ENCODE measurements at places on chromosomes 16 and 17.
A peak's percentile ranks its signal among the peaks of the same experiment; 100 is the strongest.

DNA sequence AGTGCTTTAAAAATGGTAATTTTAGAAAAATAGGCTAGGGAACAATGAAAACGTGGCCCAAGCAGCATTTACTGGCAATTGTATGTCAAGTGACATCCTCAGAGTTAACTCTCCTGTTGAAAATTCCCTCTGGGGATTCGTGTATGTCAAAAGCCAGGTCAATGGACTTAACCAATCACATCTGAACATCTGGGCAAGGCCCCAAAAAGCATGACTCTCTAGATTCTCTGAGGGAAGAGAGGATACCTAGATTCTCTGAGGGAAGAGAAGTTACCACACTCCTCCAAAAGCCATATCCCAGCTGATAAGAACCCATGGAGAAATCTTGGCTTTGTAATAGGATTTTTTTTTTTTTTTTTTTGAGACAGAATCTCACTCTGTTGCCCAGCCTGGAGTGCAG is 23.5 kb downstream of the NFE2L1 start:
- DNase-seq, result no peak

- DNase-seq, result no peak
Measured at GRCh38 chr17:16652252-16652651, 1.4 kb downstream of the ZNF624 start.

- DNase-seq, result peak; percentile 63
Measured at GRCh38 chr16:23784811-23785447, 30.1 kb downstream of the CHP2 start.

DNA sequence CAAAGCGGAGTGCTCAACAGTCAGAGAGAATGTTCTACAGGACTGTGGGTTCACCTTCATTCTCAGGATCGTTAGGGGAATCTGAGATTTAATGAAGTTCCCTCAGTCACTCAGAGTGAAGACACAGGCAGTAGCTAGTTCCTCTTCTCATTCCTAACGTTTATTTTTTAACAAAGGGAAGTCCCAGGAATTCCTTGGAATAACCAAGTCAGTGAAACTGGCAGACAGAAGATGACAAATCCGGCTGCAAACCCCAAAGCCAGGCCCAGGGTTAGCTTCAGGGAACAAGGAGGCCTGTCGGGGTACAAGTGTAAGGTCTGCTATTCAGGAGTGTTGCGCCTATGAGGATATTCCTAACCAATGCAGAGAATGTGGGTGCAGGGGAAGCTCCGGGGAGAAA is 42.0 kb downstream of the COTL1 start:
- no peak for DNase-seq

- DNase-seq, result no peak
Measured at GRCh38 chr17:10089196-10089804, 109.1 kb downstream of the GAS7 start.

DNA sequence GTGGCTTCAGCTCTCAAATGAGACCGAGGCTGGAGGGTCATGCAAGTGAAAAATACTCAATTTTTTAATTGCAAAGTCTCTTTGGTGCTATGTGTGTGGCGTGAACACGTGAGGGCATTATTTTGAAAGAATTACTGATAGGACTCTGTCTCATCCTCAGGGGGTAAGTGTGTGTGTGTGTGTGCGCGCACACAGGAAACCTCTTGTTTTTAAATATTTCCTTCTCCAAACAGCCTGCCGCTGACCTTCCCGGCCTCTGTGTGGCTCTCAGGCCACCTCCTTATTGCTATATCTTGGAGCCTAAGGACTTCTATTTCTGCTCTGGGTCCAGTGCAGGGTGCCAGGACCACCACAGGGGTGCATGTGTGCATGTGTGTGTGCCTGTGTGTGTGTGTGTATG is 99.7 kb downstream of the CMIP start:
- DNase-seq, result no peak

GRCh38 chr17:75872434-75873351 is 5.7 kb downstream of the TRIM47 start:
- DNase-seq, result peak; percentile 80

Data from RWPE1 (cell line).